Cardiac fibroblast (primary cell): ENCODE measurements at places on chromosomes 7 and 10.

DNA sequence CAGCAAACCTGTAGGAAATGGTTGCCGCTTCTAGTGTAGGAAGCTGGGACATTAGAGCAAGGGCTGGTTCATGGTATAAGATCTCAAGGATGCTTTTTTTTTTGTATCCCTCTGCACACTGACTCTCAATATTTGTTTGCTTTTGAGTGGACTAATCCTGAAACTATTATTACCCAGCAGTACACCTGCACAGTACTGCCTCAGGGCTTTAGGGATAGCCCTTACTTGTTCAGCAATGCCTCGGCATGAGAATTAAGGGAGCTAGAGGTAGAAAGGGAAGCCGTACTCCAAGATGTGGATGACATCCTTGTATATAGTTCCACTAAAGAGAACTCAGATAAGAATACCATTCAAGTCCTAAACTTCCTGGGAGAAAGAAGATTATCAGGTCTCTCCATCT is 70.5 kb downstream of the COPG2 start:
- no peak for DNase-seq

GRCh38 chr7:91784469-91784868 is 96.0 kb downstream of the MTERF1 start:
- DNase-seq: peak; percentile 82

GRCh38 chr7:37775921-37776320 is 72.5 kb upstream of the NME8 start:
- no peak for DNase-seq

DNA sequence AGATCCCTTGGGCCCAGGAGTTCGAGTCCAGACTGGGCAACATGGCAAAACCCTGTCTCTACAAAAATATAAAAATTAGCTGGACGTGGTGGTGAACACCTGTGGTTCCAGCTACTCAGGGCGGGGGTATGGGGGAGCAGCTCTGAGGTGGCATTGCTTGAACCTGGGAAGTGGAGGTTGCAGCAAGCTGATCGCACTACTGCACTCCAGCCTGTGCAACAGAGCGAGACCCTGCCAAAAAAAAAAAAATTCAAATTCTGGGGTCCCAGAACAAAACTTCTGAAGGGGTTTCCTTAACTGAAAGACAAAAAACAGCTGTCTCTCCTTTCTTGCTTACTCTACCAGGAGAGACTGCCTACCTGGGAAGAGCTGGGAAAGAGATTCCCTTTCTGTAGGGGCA is 27.0 kb downstream of the DNMBP start:
- DNase-seq: no peak

GRCh38 chr10:80464557-80465450 is 10.7 kb downstream of the TSPAN14 start:
- no peak for DNase-seq

DNA sequence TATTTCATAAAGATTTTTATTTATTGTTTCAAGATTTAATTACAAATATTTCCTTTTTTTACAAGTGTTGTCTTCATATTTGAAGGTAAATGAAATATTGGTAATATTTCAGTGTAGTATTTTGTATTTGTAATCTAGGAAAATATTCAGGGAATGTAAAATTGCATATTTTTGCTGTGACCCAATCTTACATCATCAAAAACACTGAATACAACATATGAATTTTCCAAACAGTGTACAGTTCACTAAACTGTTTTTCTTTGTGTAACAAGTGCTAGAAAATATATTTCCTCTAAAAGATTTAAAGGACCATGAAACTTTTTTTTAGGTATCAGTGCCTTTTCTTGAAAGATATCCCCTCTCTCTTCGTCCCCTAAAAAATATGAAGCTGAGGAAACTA is 251.9 kb upstream of the KCND2 start:
- peak; percentile 22 for DNase-seq

GRCh38 chr10:115662422-115662821 is 569.3 kb downstream of the ATRNL1 start:
- no peak for DNase-seq

DNA sequence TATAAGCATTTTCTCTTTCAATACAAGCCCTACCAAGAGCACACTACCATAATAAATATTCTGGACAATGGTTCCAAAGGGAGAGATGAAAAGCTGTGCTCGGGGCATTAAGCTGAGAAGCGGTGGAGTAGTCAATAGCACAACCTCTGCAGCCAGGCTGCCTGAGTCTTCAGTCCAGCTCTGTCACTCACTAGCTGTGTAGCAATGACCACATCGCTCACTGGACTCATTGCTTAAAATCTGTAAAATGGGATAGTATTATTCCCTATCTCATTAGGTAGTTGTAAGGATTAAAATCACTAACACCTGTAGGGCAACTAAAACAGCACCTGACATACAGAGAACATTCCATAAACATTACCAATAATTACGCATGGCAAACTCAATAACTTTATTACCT is 199.9 kb upstream of the KLF14 start:
- DNase-seq: no peak

- no peak for DNase-seq
Measured at GRCh38 chr10:72298592-72299519, 25.1 kb downstream of the DDIT4 start.

GRCh38 chr10:97921581-97922021 is 72.0 kb downstream of the GOLGA7B start:
- no peak for DNase-seq

DNA sequence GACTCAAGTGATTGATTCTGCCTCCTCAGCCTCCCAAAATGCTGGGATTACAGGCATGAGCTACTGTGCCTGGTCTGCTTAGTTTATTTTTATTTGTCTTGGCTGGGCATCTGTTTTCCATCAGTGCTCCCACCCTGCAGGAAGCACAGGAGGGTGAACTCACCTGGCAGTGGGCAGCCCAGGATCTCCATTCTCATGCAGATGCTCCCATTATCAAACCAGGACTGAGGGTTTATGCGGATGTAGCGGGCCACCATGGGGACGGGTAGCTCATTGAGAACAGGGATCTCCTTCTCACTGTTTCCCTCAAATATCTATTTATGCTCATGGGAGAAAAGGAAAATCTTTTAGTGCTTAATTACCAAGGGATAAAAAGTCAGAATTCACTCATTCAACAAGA is 93.8 kb downstream of the CPXM2 start:
- DNase-seq: no peak

GRCh38 chr10:112981553-112981952 is 31.5 kb downstream of the TCF7L2 start:
- DNase-seq: no peak

DNA sequence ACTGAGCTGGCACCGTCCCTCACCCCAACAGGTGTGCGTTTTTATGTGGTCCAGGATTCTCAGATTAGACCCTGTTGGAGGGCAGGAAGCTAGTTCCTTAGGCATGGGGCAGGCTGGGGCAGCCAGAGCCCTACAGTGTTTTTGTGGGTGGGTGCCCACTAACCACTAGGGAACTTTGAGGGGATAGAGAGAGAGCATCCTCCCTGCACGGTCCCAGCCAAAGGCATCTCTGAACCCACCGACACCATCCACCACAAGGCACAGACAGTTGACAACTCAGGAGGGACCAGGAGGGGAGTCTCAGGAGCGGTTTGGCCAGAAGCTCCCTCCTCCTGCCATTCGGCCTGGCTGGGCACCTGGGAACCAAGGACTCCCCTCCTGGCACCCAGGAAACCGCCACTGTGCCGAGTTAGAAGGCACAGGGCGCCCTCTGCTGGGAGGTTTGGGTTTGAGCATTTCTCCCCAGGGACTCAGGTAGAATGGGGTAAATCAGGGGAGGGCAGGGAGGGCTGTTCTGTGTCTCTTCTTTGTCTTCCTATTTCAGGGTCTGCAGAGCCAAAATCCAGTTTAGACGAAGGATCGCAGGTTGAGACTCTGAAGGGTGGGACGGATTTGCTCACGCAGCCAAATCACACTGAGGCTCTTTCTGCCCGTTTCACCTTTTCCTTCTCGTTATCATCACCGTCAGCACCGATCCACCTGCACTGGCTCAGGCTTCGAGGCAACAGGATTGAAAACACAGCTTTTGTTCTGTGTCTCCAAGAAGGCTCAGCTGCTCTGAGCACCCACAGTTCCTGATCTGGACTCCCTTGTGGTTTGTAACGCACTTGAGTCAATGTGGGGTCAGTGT is 84.8 kb upstream of the COL13A1 start:
- DNase-seq: peak; percentile 70

DNA sequence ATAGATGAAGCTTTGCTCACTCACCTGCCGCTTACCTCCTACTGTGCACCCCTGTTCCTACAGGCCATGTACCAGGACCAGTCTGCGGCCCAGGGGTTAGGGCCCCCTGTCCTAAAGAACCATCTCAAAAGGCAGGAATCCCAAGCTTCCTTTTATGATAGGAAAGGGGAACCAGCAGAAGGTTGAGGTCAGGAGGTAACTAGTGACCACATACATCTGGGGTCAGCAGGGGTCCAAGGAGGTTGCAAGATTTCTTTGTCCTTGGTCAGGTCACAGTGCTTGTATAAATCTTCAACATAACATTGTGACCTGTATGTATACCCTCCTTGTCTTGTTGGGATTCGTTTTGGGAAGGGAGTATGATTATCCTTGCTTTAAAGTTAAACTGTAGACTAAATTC is 73.8 kb downstream of the OAT start:
- no peak for DNase-seq

DNA sequence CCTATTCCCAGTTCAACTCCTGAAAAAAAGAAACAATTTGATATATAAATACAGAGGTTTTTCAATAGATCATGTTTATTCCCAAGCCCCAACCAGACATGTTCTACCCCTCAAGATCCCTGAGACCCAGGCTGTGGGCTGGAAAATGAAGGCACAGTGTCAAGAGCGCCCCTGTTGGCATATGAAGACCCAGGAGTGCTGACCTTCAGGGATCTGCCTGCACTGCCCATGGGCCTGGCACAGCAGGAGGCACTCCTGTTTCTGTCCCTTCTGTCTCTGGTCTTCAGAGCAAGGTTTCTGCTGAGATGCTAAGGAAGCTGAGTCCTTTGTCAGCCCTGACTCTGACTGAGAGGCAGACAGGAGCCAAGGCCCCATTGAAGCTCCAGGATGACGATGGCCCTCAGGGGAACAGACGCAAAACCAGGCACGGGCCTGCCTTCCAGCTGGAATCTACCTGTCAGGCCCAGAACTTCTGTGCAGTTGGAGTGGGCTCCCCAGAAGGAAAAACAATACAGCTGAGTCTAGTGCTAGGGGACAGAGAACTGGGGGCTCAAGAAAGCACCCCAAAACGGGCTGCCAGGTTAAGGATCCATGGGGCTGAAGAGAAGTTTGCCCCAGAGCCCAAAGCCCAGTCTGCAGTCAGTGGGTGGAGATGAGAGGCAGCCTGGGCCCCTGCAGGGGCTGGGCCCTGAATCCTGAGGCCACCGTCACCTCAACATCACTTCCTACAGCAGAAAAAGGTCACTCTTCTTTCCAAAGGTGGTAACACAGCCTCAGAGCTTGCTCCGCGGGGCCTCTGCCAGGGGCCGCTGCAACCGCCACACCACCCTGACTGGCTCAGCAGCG is 6.7 kb upstream of the AIFM2 start:
- no peak for DNase-seq

DNA sequence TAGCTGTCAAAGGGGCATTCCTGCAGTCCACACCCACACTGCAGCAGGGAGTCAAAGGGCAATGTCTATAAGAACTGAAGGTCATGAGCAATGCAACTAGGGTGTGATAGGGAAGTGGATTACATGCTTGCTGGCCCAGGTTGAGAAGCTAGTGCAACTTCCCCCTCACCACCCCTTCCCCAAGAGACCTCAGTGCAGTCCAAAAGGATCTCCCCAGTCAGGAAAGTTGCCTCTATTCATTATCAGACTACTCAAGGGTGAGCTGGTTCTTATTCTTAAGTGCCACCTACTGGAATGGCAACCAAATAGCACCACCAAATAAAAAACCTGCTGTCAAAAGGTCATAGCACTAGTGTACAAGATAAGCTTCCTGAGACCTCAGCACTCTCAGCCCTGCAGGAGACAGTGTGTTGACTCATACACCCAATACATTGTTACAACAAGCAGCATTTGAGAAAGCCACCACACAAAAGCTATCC is 28.2 kb downstream of the MTERF1 start:
- peak; percentile 45 for DNase-seq

DNA sequence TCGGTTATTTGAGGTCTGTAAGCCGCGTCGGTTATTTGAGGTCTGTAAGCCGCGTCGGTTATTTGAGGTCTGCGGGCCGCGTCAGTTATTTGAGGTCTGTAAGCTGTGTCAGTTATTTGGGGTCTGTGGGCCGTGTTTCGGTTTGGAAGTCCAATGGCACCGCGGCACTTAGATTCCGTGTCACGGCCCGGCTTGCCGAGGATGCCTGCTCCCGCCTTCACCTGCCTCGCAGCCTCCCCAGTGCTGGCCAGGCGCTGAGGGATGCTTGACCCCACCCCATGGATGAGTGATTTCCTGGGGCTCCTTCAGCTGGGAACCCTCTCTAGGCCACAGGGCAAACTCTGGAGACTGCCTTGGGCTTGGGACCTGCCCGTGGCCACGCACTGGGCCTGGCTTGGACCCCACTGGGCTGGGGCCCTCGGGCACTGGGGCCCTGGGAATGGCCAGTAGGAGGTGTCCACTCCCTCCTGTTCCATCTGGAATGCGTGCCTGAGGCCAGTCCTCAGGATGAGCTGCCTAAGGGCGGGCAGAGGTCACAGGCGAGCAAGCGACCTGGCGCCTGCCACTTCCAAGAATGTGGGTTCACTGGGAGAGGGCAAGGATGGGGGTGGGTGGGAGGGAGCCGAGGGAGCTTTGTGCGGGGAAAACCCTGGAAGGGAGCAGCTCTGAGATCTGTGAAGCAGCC is 25.6 kb downstream of the ADGRA1 start:
- DNase-seq: no peak

DNA sequence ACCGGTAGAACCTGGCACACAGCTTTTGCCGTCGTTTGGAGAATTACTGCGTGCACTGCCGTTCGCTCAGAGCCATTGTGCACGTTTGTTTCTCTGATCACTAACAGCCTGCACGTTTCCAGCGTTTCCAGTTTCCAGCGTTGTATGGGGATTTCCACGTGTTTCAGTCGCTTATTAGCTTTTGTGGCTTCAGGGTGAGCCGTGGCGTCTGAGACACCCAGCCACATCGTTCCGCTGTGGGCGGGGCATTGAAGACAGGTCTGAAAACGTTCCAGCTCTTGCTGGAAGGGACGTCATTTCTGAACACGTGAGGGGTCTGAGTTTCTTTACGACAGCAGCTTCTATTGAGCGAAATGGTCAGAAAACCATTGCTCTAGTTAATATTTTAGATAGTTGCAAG is 164.8 kb downstream of the DNAJB6 start:
- DNase-seq: no peak

GRCh38 chr7:106484562-106484961 is 176.4 kb downstream of the CCDC71L start:
- DNase-seq: peak; percentile 47

DNA sequence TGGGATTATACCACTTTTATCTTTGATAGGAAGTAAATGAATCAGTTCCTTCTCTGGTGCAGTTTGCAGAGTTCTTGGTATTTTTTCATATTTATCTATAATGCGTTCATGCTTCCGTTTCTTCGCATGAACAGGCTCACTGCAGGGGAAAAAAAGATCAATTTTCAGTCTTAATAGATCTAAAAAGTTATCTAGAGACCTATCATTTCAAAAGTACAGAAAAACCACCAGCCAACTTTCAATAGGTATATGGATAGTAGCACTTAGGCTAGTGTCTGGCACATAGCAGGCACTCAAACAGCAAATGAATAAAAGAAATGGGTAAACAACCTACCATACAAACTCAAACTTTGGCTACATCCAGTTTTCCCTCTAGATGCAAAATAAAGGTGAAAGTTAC is 5.5 kb downstream of the NOC3L start:
- no peak for DNase-seq

- DNase-seq: no peak
Measured at GRCh38 chr7:50801907-50802306, 19.2 kb upstream of the GRB10 start.
